ENCODE measurements at places on chromosomes 6 and 20.

DNA sequence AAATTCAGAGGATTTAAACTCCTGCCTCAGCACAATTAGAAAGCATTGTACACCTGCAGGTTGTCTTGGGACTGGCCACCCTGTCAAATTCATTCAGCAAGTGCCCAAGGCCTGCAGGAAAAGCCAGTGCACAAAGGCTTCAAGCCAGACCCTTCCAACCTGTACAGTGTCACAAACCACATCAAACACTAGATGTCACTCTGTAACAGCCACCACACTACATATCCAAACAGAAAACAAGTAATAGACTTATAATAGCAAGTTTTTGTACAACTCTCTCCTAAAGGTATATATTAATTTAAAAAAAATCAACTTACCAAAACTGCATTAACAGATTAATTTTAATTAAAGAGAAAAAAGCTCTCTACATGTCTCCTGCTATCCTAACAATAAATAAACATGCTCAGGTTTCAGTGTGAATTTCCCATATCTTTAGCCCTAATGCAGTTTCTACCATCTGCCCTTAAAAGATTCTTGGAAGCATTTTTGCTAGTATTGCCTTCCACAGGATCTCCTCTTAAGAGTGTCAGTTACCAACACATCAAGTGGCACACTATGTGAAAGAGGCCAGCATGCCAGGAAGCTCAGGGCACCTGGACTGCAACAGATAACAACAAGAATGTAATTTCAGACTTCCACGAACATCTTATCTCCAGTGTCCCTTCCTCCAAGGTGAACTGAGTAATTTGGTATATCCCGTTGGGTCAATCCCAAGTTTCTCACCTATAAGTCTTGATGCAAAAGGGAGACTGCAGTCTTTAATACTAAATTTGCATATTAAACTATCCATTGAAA lies 47.5 kb downstream of the RALGAPA2 start:
- no peak for DNase-seq

DNA sequence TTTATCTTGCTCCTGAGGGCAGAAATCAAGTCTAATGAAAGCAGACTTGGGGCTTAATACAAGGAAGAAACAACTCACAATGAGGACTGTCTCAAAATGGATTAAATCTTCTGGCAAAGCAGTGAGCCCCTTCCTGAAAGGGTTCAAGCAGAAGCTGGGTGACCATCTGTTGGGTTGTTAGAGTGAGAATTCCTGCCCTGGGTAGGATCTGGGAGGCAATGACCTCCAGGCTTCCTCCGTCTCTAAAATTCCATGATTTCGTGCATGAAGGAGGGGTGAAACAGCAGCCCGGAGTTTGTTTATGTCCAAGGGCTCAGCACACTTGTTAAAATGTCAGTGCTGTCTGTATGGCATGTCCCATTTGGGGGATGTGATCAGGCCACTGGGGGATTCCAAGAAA lies 64.0 kb upstream of the KCNK16 start:
- DNase-seq = no peak

DNA sequence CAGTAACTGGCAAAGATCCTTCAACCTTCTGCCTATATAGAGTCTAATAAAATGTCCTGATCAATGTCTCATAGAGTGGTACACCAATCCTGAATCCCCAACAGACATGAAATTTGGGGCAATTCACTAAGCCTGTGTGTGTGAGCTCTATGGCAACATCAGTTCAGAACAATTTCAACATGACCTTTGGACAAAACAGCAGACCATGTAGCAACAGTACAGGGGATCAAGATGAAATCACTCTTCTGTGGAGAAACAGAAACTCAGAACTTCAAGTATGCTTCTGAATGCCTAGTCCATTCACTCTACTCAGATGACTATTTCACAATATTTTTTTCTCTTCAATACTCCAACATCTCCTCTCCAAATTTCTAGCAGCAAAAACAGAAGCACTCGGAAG lies 49.1 kb upstream of the OPRM1 start:
- no peak for DNase-seq

- no peak for DNase-seq
Measured at GRCh38 chr20:37885593-37886503, 17.1 kb upstream of the VSTM2L start.

DNA sequence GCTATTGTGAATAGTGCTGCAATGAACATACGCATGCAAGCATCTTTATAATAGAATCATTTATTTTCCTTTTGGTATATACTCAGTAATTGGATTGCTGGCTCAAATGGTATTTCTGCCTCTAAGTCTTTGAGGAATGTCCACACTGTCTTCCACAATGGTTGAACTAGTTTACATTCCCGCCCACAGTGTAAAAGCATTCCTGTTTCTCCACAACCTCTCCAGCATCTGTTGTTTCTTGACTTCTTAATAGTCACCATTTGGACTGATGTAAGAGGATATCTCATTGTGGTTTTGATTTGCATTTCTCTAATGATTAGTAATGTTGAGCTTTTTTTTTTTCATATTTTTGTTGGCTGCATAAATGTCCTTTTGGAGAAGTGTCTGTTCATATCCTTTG lies 208.7 kb downstream of the PHF3 start:
- DNase-seq = no peak

GRCh38 chr20:13331536-13331935 lies 110.5 kb downstream of the ISM1 start:
- no peak for DNase-seq

GRCh38 chr20:25295386-25296093 lies 47.7 kb downstream of the PYGB start:
- DNase-seq = no peak
